Stimulated activated CD8-positive, alpha-beta memory T cell treated with anti-CD3 and anti-CD28 coated beads, Interleukin-15, amount 100 ng/mL, for 1 hour (primary cell): ENCODE measurements at places on chromosomes 5 and 9.

DNA sequence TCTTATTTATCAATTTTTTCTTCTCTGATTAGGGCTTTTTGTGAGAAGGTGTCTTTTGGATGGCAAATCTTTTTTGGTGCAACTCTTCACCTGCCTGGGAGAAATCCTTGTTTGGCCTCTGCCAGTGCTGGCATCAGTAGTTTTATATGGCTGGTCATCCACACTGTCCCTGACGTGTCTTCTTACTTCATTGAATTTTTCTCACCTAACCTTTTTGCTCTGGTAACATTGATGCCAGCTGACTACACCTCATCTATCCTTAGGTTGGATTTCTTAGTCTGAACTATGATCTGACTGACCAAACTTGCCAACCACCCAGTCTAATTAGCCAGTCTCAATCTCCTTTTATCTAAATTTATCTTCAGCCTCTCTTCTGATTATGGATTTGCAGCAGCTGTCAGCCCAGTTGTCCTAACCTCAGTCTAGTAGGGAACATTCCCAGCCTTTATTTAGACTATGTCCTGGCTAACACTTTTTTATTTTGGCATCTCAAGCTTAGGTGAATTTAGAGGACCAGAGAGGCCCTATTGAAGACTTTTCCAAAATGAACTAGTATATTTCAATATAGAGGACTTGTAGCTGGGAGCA lies 10.6 kb upstream of the TMEM38B start:
- no peak for DNase-seq

GRCh38 chr5:44691802-44692201 lies 116.9 kb upstream of the MRPS30 start:
- no peak for DNase-seq

DNA sequence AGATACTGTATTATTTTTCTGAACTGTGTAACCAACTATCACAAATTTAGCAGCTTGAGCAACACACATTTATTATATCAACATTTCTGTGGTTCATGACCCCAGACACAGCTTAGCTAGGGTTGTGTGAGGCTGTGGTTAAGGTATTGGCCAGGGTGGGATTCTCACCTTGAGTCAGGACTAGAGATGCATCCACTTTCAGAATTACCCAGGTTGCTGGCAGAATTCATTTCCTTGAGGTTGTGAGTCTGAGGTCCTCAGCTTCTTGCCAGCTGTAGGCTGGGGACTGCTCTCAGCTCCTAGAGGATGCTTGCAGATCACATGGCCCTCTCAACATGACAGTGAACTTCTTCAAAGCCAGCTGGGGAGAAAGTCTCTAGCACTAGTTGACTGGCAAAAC lies 122.5 kb upstream of the RASGRF2 start:
- no peak for DNase-seq

DNA sequence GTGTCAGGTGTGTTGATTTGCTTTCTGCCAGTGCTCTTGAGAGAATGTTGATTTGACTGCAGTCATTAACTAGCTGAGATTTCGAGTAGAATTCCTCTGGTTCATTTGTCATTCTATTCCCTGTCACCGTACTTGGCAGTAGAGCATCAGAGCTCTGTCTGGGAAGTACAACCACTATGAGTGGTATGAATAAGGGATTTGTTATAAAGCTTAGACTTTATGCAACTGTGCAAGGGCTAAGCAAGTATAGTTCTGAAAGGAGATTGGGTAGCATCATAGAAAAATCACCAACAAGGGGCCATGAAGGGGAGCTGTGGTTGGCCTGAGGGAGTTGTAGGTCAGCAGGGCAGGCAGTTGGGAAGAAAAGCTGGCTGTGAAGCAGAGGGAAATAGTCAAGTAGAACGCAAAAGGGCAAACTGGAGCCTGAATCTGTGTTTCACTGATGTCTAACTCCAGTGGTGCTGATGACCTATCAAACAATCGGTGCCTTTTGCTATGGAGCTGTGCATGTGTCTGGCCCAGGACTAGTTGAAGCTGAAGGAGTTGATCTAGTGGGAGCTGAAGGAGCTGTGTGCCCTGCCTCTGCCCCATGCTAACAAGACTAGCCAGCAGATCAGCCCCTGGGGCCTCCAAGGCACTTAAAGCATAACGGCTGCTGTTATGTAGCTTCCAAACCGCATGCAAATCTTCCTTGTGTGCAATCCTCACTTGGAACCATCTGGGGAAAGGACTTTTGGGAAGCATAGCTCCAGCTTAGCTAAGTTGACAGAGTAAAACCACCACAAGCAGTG lies 110.0 kb downstream of the SLC28A3 start:
- no peak for DNase-seq

DNA sequence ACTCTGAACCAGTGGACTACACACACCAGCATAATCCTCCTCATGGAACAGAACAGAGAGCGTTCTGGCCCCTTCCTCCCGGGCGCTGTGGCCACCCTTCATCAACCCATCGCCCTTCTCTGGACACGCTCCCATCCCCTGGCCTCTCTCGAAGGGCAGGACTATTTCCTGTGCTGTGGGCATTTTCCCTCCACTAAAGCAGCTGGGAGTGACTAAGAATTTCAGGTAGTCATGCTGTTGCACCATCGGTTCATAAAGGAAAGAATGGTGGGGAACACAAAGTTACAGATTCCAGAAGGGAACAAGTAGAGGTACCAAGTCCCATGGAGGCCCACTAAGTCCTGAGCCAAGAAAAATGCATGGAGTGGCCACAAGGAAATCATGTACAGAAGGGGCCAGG lies 68.6 kb downstream of the EPB41L4B start:
- no peak for DNase-seq
